ENCODE measurements at places on chromosomes 16 and 17.

- no peak for DNase-seq
Observed at GRCh38 chr16:31093132-31093703, 1.4 kb downstream of the VKORC1 start.

GRCh38 chr17:82691714-82692113, 6.8 kb downstream of the RAB40B start:
- no peak for DNase-seq

DNA sequence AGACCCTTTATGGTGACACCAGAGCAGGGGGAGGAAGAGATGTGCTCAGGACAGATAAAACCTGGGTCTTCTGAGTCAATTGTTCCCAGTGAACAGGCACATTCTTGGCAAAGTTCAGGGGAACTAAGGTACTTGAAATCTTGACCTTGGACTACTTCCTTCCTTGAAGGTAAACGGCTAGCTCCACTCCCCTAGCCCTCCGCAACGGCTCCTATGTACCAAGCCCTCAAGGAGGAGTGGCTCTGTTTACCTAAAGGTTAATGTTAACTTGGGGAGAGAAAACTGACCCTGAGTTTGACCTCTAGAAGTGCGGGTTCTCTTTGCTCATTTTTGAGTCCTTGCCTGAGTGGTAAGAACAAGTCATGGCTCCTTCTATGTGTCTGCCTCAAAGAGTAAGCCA, 7.8 kb downstream of the TTLL6 start:
- no peak for DNase-seq

- DNase-seq, result no peak
Observed at GRCh38 chr17:64441772-64442540, 7.0 kb upstream of the MILR1 start.

DNA sequence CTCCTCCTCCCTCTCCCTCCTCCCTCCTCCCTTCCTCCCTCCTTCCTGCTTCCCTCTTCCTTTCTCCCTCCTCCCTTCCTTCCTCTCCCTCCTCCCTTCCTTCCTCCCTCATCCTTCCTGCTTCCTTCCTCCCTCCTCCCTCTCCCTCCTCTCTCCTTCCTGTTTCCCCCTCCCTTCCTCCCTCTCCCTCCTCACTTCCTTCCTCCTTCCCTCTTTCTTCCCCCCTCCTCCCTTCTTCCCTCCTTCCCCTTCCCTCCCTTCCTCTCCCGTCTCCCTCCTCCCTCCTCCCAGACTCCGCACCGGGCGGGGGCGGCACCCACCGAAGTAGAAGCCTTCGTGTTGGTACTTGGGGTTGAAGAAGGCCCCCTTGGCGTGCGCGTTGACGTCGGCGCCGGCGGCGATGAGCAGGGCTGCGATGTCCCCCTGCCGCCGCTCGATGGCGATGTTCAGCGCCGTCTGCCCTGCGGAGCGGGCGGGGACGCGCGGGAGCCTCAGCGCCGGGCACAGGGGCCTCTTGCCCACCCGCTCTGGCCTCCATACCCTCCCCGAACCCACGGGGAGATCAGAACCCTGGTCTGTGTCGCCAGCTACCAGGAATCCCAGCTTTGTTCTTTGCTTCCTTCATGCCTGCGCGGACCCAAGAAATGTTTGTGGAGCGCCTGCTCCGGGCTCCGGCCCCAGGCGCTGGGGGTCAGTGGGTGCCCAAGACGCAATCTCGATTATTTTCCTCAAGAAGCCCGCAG, 22.2 kb downstream of the TRPV3 start:
- DNase-seq, result peak; percentile 69

- no peak for DNase-seq
Observed at GRCh38 chr17:76667491-76667755, 23.9 kb upstream of the ST6GALNAC1 start.

- no peak for DNase-seq
Observed at GRCh38 chr17:49739641-49740271, 24.2 kb downstream of the FAM117A start.

DNA sequence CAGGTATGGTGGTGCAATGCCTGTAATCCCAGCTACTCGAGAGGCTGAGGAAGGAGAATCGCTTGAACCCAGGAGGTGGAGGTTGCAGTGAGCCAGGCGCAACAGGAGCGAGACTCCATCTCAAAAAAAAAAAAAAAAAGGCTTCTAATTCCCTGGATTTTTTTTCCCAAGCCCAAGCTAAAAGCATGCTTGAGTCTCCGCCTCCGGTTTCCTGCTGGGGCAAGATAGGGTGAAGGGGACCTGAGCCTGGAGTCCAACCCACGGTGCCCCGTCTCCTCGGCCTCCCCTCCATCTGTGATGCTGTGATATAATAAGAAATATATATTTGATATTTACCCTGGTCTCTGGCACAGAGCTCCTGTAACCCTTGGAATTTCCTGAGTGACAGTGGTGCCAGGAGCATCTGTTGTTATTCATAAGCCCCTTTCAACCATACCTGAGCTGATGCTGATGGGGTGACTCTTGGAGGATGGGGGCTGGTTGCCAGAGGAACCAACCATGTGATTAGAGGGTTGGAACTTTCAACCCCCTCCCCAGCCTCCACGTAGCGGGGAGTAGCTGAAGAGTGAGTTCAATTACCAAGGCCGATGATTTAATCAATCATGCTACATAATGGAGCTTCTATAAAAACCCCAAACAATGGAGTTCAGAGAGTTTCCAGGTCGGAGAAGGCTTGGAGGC, 12.8 kb upstream of the TNK1 start:
- DNase-seq, result no peak

DNA sequence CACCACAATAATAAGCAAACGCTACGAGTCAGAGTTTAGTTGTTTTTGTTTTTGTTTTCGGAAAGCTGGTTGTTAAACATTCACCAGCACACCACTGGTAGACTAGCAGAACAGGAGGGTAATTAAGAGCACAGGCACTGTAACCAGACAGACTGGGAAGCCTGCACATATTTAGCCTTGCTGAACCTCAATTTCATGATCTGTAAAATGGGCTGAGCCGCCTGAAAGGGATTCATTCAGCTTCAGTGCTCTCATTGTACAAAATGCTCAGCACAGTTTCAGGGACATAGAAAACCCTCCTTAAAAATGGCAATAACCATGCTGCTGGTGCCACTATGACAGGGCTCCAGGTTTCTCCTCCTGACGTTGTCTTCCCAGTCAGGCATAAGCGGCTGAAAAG, 66.4 kb downstream of the TMEM114 start:
- DNase-seq, result no peak

DNA sequence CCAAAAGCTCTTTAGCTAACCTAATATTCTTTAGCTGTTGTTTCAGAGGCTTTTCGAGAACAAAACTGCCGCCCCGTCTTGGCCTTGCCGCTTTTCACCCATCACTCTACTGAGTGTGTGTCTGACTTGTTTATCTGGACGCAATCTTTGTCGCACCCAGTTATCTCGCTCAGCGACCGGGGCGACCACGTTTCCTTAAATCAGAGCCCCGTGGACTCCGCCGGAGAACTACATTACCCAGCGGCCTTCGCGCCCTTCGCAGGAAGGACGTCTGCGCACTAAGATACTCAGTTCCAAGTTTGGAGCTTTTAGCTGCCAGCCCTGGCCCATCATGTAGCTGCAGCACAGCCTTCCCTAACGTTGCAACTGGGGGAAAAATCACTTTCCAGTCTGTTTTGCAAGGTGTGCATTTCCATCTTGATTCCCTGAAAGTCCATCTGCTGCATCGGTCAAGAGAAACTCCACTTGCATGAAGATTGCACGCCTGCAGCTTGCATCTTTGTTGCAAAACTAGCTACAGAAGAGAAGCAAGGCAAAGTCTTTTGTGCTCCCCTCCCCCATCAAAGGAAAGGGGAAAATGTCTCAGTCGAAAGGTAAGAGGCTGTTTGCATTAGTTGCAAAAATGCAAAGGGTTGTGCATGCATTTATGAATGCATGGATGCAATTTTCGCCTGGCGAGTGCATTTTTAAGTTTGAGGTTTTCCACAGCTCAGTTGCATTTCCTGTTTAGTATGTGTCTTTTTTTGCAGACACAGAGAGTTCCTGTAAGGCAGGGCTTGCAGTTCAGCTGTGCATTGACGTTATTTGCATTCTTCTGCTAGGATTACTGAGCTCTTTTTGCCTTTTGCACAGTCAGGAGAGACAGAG, at the start of gene MAP2K6:
Gene MAP2K6 (plus strand): TSS at position 290 of the 867 bp plus-strand sequence. CDS start 288 bp downstream, at position 578.
- peak; percentile 71 for DNase-seq

DNA sequence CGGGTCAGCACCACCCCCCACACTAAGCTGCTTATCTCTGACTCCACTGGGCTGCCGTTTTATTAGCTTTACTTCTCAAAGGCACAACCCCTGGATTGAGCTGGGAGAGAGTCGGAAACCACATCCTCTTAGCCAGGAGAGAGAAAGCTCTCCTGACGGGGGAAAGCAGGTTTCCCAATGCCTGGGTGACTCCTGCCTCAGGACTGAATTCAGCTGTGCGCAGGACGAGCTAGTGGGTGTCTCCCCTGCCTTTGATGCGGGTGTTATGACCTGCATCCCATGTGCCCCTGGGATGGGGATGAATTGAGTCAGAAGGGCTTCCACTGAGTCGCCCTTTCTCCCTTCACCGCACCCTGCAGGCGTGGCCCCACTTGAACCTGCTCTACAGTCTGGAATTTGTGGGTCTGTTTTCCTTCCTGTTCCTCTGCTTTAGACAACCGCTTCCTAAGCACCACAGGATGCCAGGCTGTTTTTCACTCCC, 819.2 kb upstream of the EEF2KMT start:
- DNase-seq, result peak; percentile 5

- DNase-seq, result no peak
Observed at GRCh38 chr17:80853076-80853475, 138.6 kb upstream of the CHMP6 start.

DNA sequence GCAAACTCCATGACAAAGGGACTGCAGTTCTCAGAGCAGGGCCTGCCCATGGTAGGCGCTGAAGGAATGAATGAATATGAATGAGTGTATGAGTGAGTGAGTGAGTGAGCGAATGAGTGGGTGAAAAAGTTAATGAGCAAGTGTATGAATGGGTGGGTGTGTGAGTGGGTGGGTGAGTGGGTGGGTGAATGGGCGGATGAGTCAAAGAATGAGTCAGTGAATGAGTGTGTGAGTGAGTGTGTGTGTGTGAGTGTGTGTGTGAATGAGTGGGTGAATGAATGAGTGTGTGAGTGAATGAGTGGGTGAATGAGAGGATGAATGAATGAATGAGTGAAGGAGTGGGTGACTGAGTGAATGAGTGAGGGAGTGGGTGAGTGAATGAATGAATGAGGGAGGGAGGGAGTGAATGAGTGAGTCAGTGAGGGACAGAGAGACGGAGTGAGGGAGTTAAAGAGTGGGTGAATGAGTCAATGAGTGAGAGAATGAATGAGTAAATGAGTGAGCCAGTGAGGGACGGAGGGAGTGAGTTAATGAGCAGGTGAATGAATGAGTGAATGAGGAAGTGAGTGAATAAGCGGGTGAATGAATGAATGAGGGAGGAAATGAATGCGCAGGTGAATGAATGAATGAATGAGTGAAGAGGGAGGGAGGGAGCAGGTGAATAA, 11.1 kb upstream of the CHMP6 start:
- no peak for DNase-seq

DNA sequence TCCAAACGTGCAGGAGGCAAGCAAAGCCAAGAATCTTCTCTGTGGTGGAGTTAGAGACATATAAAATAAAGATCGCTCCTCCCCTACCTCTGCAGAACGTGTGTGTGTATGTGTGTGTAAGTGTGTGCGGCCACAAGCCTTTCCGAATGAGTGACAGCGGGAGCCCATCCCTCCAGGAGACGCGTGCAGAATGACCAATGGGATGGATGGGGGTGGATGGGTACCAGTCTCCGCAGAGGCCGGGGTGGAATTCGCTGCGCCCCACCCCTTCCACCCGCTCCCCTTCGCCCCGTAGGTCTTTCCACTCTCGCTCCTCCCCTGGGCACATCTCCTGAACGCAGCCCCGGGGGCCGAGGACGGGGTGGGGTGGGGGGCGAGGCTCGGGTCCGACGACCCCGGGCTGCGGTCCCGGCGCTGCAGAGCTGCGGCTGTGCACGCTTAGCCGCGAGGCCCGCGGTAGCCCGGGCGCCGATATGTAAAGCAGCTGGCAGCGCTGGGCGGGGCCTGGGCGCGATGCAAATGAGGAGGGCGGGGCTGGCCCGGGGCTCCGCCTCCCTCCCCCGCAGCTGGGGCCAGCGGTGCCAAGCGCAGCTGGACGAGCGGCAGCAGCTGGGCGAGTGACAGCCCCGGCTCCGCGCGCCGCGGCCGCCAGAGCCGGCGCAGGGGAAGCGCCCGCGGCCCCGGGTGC, at the start of gene PRKCB:
Gene PRKCB (plus strand): TSS at position 594 of the 688 bp plus-strand sequence.
- DNase-seq, result peak; percentile 89

DNA sequence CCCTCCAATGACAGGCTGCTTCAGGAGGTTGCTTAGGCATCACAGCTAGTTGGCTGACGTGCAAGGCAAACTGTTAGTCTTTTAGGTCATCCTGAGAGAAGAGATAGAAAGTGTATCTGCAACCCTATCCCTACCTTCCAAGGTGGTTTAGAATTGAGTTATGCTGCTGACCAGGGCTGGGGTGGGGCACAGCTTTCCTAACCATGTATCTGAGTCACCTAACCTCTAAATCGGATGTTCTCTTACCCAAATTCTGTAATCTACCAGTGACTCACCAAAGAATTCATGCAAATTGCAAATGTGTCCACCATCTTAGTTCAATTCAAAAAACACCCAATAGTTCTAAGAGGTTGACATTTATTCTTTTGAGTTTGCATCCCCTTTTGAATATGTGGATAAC, 107.2 kb upstream of the DYNLRB2 start:
- no peak for DNase-seq

- no peak for DNase-seq
Observed at GRCh38 chr17:61240851-61241468, 158.7 kb upstream of the TBX2 start.

GRCh38 chr16:58459344-58460218, 40.4 kb upstream of the NDRG4 start:
- DNase-seq, result no peak

GRCh38 chr16:645852-646678, 3.1 kb upstream of the WDR90 start:
- DNase-seq, result no peak

- DNase-seq, result no peak
Observed at GRCh38 chr16:77457046-77457445, 22.2 kb upstream of the ADAMTS18 start.

DNA sequence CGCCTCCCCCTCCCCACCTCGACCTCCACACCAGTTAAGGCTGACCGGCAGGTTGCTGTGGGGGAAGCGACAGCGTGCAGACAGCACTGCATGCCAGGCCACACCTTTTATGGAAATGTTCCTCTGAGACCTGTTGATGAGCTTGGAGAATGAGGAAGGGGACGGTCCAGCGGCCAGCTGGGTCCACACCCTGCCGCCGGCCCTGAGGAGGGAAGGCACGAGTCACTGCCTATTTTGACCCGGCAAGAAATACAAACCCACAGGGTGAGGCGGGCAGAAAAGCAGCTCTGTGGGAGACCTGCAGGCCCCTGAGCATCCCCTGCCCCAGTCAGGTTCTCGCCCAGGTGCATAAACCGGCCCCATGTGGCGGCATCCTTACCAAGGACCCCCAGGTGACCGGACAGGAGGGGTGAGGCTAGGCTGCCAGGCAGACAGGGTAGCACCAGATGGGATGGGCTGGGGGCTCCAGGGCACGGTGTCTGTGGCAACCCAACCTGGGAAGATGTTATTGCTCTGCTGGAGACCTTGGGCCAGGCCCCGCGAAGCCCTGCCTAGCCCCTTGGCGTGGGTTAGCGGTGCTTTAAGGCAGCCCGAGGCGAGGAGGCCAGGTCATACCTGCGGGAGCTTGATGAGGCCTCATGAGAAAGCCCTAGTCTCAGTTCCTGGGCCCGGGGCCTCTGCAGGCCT, 12.7 kb downstream of the NATD1 start:
- DNase-seq, result no peak
